Uterus (tissue), 4 donors: ENCODE measurements at places on chromosomes 12 and 14. TPM values are rescaled to one million over a fixed set of nuclear protein-coding genes. Genes with fewer than 3 reads are reported as not detected.
A peak's percentile ranks its signal among the peaks of the same experiment; 100 is the strongest.

DNA sequence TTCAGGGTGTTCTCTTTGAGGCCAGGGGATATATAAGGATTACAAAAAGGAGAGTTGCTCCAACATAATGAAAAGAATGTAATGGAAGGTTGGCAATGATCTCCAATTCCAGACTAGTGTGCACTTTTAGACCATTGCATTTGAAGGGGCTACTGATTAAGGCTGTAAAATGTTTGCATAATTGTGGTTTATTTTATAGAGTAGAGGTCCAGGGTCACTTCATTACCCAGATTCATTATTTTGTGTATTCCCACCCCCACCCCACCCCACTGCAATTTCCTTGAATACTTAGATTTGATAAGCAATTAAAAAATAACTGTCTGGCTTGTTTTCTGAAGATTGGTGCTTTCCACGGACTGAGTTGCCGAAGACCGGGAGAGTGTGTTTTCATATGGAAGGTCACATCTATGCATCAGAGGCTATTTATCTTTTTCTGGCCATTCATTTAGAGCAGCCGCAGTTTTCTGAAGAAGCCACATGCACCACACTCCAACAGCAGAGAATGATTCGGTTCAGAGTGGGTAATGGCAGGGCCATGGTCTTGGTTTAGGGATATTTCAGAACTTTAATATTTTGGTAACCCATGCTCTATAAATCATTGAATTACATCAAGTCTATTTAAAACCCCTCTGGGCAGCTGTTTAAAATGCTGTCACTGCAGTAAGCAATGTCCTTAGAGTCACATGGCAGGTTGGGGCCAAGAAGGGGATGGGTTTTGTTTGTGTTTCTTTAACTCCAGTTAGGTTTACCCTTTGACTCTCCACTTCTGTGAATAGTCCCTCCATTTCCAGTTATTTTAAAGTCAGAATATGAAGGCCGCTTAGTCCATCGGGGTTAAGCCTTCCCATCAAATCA is 94.6 kb downstream of the TMEM30B start:
- no peak for DNase-seq
- no peak overlapping the region for H3K4me3 ChIP-seq
- no peak overlapping the region for H3K27ac ChIP-seq
- H3K27me3 ChIP-seq = no peaks in the 10 kb centered on the region

- no peaks in the 10 kb centered on the region for H3K27me3 ChIP-seq
- no peaks in the 10 kb centered on the region for H3K36me3 ChIP-seq
- H3K4me1 ChIP-seq = no peaks in the 10 kb centered on the region
These were observed 259.6 kb upstream of the NAV3 start for GRCh38 chr12:77571127-77571526.

- H3K4me1 ChIP-seq = no peaks in the 10 kb centered on the region
- no peaks in the 10 kb centered on the region for H3K36me3 ChIP-seq
- DNase-seq = no peak
- H3K27ac ChIP-seq = peak overlapping the region; percentile 83
- H3K4me3 ChIP-seq = no peak overlapping the region
- no peaks in the 10 kb centered on the region for H3K27me3 ChIP-seq
These were observed 5.4 kb upstream of the CEBPE start for GRCh38 chr14:23124337-23124954.

DNA sequence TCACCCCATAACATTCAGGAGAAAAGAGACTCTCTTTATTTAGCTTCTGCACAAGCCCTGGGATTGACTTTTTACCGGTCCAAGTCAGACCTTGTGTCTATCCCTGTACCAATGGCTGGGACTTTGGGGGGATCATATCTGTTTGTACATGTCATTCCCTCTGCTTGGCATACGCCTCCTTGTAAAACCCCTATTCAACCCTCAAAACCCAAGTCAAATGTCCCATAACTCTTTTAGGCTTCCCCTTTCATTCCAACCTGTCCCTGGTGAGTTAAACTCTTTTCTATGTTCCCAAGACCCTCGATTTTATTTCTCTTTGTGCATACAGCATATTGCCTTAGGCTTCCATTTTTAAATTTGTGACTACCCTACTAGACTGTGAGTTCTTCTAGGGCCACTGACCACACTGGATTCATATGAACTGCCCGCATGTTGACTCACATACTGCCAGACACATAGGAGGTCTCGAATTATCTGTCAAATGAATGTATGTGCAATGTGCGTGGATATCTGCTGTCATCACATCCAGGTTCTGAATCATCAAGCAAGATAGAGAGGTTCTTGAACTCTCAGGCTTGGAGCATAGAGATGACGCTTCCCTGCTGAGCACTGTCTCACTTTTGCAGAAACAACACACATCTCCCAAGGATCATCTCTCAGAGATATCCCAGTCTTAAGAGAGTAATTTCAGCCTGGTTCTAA is 548.6 kb upstream of the TBX3 start:
- DNase-seq = no peak
- no peaks in the 10 kb centered on the region for H3K36me3 ChIP-seq
- no peak overlapping the region for H3K4me3 ChIP-seq

DNA sequence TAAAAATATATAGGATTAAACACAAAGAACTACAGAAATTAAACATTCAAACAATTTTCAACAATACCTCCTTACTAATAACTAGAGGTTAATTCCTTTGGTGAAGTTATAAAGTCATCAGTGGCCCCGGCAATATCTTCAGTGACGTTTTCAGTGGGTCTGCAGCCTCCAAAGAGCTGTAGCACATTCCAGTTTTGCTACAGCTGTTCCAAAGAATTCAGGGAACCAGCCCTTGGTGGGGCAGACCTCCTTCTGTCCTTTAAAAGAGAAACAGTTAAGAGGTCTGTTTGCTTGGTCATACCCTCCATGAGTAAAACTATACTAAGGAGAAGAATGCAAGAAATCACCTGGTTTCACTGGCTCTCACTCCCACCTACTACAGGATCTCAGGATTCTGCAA is 99.2 kb upstream of the ZDHHC17 start:
- H3K4me1 ChIP-seq = no peaks in the 10 kb centered on the region
- H3K4me3 ChIP-seq = no peak overlapping the region
- H3K36me3 ChIP-seq = no peaks in the 10 kb centered on the region
- no peak overlapping the region for H3K27ac ChIP-seq
- H3K27me3 ChIP-seq = no peaks in the 10 kb centered on the region
- DNase-seq = no peak

RAD9B gene
- total RNA-seq = 8.4 TPM

CCDC38 gene
- total RNA-seq = not detected
